ENCODE measurements at places on chromosomes 11 and 22. TPM values are rescaled to one million over a fixed set of nuclear protein-coding genes. Genes with fewer than 3 reads are reported as not detected.

GGT5 gene
- total RNA-seq = 18.3 TPM

DGCR8 gene
- total RNA-seq = 21.1 TPM

IRAG1 gene
- total RNA-seq = 1.8 TPM

DBX1 gene
- total RNA-seq = not detected

PANX2 gene
- total RNA-seq = 0.54 TPM

GNG3 gene
- 0.37 TPM for total RNA-seq

RFPL2 gene
- not detected for total RNA-seq

AHNAK gene
- total RNA-seq = 74.8 TPM

CCDC81 gene
- total RNA-seq = 0.13 TPM

DNA sequence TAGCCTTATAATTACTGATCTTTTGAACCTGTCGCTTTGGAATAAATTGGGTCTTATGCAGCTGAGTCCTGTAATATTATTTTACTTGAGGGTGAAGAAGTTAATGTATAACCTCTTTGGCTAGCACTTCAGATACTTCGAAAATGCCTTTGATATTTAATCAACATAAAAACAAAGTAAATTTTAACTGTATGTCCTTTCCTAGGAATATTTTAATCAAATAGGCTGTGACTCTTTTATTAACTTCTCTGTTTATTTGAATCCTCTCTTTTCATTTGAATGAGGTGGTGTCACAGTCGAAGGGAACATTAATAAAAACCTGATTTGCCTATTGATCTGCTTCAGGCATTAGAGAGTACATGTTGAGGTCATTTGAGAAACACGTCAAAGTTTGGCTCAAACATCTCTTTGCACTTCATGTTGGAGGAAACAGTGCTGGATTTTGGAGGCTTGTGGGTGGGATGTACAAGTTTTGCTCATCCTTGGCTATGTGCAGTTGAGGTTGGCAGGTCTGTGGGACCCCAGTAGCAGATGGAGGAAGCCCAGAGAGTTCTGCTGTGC lies 143.6 kb downstream of the NCAM1 start:
- no peak overlapping the region for H3K27ac ChIP-seq
- H3K4me1 ChIP-seq = peaks cover 4% of the 10 kb centered on the region
- no peaks in the 10 kb centered on the region for H3K27me3 ChIP-seq
- no peak overlapping the region for H3K4me3 ChIP-seq
- no peaks in the 10 kb centered on the region for H3K36me3 ChIP-seq
- no peak for DNase-seq

DNA sequence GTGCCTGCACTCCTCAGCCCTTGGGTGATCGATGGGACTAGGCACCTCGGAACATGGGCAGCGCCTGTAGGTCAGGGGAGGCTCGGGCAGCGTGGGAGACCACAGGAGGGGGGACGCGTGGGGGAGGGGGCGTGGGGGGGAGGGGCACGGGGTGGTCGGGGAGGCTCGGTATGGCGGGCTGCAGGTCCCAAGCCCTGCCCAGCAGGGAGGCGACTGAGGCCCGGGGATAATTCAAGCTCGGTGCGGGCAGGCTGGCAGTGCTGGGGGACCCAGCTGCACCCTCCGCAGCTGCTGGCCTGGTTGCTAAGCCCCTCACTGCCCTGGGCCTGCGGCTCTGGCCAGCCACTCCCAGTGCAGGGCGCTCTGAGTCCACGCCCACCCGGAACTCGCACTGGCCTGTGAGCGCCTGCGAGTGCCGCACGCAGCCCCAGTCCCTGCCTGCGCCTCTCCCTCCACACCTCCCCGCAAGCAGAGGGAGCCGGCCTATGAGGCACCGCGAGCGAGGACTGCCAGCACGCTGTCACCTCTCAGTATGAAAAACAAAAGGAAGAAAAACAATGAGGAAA lies 1698.3 kb upstream of the RAG2 start:
- no peaks in the 10 kb centered on the region for H3K27me3 ChIP-seq
- no peaks in the 10 kb centered on the region for H3K36me3 ChIP-seq
- H3K4me3 ChIP-seq = no peak overlapping the region
- H3K4me1 ChIP-seq = peaks cover 6% of the 10 kb centered on the region
- H3K27ac ChIP-seq = no peak overlapping the region
- no peak for DNase-seq

DNA sequence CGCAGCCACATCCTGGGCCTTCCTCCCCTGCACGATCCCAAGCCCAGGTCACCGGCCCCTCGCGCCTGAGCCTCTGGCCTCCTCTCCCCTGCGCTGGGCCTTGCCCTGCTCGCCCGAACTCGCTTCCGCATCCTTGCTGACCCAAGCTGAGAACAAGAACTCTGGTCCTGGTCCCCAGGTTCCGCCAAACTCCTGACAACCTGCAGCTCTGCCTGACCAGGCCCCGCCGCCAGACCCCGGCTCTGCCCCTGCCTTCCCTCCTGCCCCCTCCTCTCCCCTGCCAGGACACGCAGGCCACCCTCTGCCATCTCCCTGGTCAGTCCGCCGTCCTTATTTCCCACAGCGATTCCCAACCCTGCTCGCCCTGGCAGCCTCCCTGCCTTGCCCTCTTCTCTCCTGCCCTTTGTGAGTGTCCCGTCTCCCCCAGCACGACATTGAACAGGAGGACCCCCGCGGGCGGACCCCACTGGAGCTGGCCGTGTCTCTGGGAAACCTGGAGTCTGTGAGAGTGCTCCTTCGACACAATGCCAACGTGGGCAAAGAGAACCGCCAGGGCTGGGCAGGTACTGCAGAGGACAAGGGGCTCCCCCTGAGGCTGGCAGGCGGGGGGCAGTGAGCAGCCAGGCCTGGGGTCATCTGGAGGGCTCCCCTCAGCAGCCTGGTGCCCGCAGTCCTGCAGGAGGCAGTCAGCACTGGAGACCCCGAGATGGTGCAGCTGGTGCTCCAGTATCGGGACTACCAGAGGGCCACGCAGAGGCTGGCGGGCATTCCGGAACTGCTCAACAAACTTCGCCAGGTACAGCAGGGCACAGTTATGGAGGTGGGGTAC lies 762 bp downstream of the ANKRD13D start:
- DNase-seq = no peak
- no peak overlapping the region for H3K27ac ChIP-seq
- H3K36me3 ChIP-seq = peaks cover 12% of the 10 kb centered on the region
- H3K27me3 ChIP-seq = no peaks in the 10 kb centered on the region
- H3K4me1 ChIP-seq = peaks cover 9% of the 10 kb centered on the region

DNA sequence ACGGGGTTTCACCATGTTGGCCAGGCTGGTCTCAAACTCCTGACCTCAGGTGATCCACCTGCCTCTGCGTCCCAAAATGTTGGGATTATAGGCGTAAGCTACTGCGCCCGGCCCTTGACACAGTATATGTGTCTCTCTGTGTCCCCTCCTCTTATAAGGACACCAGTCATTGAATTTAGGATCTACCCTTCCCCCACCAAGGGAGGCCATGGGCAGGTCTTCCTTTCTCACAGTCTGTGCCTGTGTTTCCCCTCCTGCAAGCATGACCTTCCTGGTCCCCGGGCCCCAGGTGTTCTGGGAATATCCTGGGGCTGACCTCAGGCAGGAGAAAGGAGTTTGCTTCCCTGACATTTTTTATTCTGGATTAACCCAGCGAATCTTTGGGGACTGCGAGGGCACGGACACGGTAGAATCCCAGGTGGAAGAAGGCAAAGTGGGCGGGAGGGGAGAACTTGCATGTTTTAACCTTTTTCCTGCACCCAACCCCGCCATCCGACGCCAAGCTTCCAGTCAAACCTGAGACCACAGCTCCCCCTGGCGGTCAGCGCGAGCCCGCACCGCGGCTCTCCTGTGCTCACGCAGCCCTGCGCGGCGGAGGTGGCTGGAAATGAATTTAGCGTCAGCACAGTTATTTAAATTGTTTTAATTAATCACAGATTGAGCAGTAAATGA lies 42.1 kb upstream of the ISX start:
- H3K27ac ChIP-seq = no peak overlapping the region
- DNase-seq = peak; percentile 67
- no peaks in the 10 kb centered on the region for H3K27me3 ChIP-seq
- H3K4me1 ChIP-seq = no peaks in the 10 kb centered on the region
- H3K4me3 ChIP-seq = no peak overlapping the region
- no peaks in the 10 kb centered on the region for H3K36me3 ChIP-seq

GRCh38 chr11:102216433-102217075 lies 100.7 kb upstream of the BIRC3 start:
- DNase-seq = no peak
- H3K27ac ChIP-seq = no peak overlapping the region
- no peaks in the 10 kb centered on the region for H3K27me3 ChIP-seq
- H3K4me3 ChIP-seq = no peak overlapping the region
- H3K36me3 ChIP-seq = peaks cover under 1% of the 10 kb centered on the region

- no peak overlapping the region for H3K4me3 ChIP-seq
- DNase-seq = no peak
- H3K4me1 ChIP-seq = no peaks in the 10 kb centered on the region
- H3K36me3 ChIP-seq = no peaks in the 10 kb centered on the region
Observed at GRCh38 chr11:117915672-117916235, 13.4 kb downstream of the TMPRSS13 start.

GRCh38 chr11:101996111-101996510 lies 51.1 kb upstream of the CFAP300 start:
- no peak for DNase-seq
- H3K27me3 ChIP-seq = no peaks in the 10 kb centered on the region
- H3K4me1 ChIP-seq = no peaks in the 10 kb centered on the region
- no peaks in the 10 kb centered on the region for H3K36me3 ChIP-seq
- H3K27ac ChIP-seq = no peak overlapping the region

- no peak for DNase-seq
- H3K4me1 ChIP-seq = no peaks in the 10 kb centered on the region
- H3K36me3 ChIP-seq = no peaks in the 10 kb centered on the region
Observed at GRCh38 chr22:29083933-29084591, 11.2 kb downstream of the KREMEN1 start.

DNA sequence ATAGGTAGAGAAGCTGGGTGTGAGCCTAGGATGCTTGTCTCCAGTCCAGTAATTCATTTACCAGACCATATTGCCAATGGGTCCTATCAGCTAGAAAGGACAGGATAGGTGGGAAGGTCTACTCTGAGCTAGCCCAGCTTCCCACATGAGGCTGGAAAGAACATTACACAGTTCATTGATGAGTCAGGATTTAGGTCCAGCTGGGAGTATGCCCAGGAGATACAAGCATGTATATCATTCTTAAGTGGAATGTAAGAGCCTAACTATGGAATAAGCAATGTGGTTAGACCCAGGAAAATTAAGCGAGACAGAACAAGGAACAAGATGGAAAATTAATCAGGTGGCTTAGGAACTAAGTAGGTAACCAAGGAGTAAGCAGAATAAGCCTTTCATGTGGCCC lies 59.0 kb upstream of the TBCEL start:
- no peaks in the 10 kb centered on the region for H3K27me3 ChIP-seq
- no peak overlapping the region for H3K27ac ChIP-seq
- no peak for DNase-seq
- no peaks in the 10 kb centered on the region for H3K4me1 ChIP-seq
- H3K4me3 ChIP-seq = no peak overlapping the region
- H3K36me3 ChIP-seq = no peaks in the 10 kb centered on the region

- no peak overlapping the region for H3K27ac ChIP-seq
- H3K27me3 ChIP-seq = no peaks in the 10 kb centered on the region
- no peak for DNase-seq
- H3K4me3 ChIP-seq = no peak overlapping the region
- H3K4me1 ChIP-seq = peaks cover 3% of the 10 kb centered on the region
- no peaks in the 10 kb centered on the region for H3K36me3 ChIP-seq
Observed at GRCh38 chr22:33572086-33572485, 348.2 kb downstream of the LARGE1 start.

- no peaks in the 10 kb centered on the region for H3K4me1 ChIP-seq
- no peak overlapping the region for H3K4me3 ChIP-seq
- no peaks in the 10 kb centered on the region for H3K27me3 ChIP-seq
- DNase-seq = no peak
- H3K27ac ChIP-seq = no peak overlapping the region
Observed at GRCh38 chr11:123034597-123034996, 27.3 kb downstream of the HSPA8 start.

DNA sequence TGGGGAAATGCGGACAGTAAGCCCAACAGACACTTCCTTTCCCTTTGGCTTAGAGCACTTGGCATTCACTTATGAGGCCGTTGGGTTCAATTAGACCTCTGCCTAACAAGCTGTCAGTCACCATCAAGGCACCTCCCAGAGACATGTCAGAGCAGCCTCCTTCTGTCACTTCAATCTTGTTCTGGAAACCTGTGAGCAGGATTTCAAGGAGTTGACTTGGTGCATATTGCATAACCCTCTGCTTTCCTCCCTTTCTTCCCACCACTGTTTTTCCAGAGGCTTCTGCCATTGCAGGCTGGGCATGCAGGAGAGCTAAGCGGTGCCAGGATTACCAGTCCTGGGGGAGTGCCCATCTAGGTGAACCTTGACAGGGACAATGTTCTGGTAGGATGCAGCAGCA lies 484.2 kb upstream of the LRRC4C start:
- no peaks in the 10 kb centered on the region for H3K27me3 ChIP-seq
- H3K4me1 ChIP-seq = no peaks in the 10 kb centered on the region

GRCh38 chr22:46812788-46813187 lies 50.3 kb downstream of the TBC1D22A start:
- no peaks in the 10 kb centered on the region for H3K27me3 ChIP-seq
- H3K36me3 ChIP-seq = no peaks in the 10 kb centered on the region
- DNase-seq = no peak

DNA sequence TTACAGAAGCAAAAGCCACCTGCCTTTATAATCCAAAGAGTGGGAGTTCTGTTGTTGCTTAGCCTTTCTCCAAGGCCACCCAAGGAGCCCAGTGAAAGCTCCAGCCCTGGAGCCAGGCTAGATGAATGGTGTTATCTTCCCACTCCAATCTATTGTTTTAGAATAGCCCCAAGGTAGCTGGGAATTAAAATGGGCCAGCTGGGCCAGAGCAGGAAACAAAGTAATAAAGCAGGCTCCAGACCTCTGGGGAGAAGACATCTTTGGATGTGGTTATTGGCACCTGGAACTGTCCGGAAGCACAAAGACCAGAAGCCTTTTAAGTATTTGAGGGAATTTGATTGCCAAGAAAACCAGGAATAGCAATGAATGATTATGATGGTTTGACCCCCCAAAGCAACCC lies 8.8 kb downstream of the C11orf96 start:
- no peak for DNase-seq
- no peaks in the 10 kb centered on the region for H3K27me3 ChIP-seq
- no peaks in the 10 kb centered on the region for H3K4me1 ChIP-seq
- no peak overlapping the region for H3K27ac ChIP-seq
- H3K36me3 ChIP-seq = no peaks in the 10 kb centered on the region

Data from pancreas (tissue), 10 donors.